ENCODE measurements at places on chromosomes 7 and 10.

- peak; percentile 91 for DNase-seq
Measured at GRCh38 chr7:23105644-23106056, at the start of gene KLHL7. TSS of gene KLHL7 (plus strand) at chr7:23105785. CDS start at chr7:23106027, 242 bp downstream.

DNA sequence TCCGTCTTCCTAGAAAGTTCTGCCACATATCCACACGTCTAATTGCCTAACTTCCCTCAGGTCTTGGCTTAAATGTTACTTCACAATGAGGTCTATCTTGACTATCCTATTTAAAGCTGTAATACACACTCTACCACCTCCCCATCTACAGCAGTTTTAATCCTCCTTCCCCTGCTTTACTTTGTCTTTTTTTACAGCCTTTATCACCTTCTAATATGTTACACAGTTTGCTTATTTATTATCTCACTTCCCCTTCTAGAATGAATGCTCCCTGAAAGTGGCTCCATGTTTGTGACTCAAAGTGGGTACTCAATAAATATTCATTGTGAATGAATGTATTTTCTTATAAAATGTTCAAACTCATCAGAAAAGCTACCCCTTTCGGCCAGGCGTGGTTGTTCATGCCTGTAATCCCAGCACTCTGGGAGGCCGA is 13.6 kb upstream of the MICU1 start:
- DNase-seq: no peak

- DNase-seq: no peak
Measured at GRCh38 chr10:25068152-25069058, 52.0 kb downstream of the THNSL1 start.

GRCh38 chr7:157484411-157485081 is 147.7 kb downstream of the DNAJB6 start:
- DNase-seq: no peak

- no peak for DNase-seq
Measured at GRCh38 chr10:58554316-58554715, 41.6 kb downstream of the BICC1 start.

GRCh38 chr7:21352540-21353387 is 75.1 kb upstream of the SP4 start:
- DNase-seq: no peak

DNA sequence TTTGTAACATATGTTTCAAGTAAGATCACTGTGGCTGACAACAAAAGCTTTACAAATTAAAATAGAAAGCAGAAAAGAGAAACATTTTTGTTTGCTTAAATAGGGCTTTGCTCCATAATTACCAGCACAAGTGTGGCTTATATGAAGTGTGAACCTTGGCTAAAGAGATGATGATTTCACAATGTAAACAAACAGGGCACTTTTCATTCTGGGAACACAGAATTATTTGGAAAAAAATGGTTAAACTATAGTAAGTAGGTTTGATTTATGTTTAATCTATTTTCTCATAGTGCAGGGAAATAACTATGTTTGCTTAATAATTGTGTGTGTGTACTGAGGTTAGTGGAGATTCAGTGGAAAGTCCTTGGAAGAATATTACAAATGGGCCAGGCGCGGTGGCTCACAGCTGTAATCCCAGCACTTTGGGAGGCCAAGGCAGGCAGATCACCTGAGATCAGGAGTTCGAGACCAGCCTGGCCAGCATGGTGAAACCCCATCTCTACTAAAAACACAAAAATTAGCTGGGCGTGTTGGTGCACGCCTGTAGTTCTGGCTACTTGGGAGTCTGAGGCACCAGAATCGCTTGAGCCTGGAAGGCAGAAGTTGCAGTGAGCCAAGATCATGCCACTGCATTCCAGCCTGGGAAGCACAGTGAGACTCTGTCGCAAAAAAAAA is 19.1 kb upstream of the OTUD1 start:
- DNase-seq: no peak

GRCh38 chr7:39594988-39595620 is 28.3 kb upstream of the RALA start:
- DNase-seq: no peak

DNA sequence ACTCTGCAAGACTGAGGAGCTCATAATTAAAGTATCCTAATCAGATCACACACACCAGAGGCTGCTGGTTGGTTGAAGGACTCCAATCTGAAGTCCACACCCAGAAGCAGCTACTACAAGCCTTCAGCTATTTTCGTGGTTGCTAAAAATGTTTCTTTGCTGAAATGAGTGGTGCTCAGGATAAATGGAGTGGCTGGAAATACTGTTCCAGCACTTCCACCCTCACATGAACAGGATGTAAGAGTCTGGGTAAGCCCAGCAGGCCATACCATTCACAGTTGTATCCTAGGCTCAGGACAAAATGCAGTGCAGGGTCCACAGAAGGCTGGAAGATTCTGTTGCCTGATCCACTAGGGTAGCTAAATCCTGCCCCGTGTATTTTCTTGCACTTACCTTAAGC is 34.1 kb downstream of the AFAP1L2 start:
- no peak for DNase-seq

All from stimulated activated CD8-positive, alpha-beta memory T cell treated with anti-CD3 and anti-CD28 coated beads, Interleukin-15, amount 100 ng/mL, for 4 hours (primary cell).